Uterine smooth muscle cell (primary cell): ENCODE measurements at places on chromosomes 2 and 18. TPM values are rescaled to one million over a fixed set of nuclear protein-coding genes. Genes with fewer than 3 reads are reported as not detected.

CXCR4 gene
- total RNA-seq: 0.11 and 0.25 TPM in 2 replicates

ALK gene
- under 0.01 TPM in 1 of 2 replicates, not detected in the other for total RNA-seq

ALPI gene
- total RNA-seq: not detected in 2 replicates

OSR1 gene
- total RNA-seq: 3.9 and 5.3 TPM in 2 replicates

ABHD1 gene
- total RNA-seq: under 0.01 TPM in 2 replicates

TTL gene
- 51.6 and 84.6 TPM in 2 replicates for total RNA-seq
